ENCODE measurements at places on chromosomes 11 and 22.
A peak's percentile ranks its signal among the peaks of the same experiment; 100 is the strongest.

GRCh38 chr11:120215634-120216033 lies 4.8 kb downstream of the OAF start:
- DNase-seq = no peak

DNA sequence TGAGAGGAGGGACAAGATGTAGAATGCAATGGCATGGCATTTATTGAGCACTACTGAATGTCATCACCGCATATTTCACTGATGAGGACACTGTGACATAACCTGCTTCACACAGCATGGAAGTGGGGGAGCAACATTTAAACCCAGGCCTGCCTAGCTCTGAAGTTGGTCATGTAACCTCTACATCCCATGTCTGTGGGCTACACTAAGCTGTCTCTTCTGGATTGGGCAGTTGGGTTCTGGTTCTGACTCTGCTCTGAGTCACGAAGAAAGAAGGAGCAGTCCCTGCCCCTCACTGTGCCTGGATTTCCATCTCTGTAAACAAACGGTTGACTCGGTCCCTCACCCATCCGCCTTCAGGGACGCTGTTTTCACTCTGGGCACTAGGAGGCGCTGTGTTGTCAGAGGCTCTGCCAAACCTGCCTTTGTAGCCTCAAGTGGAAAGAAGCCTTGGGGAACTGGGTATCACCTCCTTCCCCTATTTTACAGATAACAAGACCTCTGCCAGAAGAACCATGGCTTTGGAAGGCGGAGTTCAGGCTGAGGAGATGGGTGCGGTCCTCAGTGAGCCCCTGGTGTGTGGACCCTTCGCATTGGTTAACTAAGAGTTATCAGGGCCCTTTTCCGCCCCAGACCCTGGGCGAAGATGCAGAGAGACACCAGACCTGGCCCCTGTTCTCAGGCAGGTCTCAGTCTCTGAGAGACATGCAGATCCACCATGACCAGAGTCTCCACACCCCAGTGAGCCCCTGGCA lies 12.7 kb upstream of the ARHGEF17 start:
- DNase-seq = peak; percentile 69

- no peak for DNase-seq
Measured at GRCh38 chr11:120548682-120549209, 37.2 kb downstream of the GRIK4 start.

GRCh38 chr11:74449369-74449931 lies 17.9 kb downstream of the KCNE3 start:
- peak; percentile 35 for DNase-seq

DNA sequence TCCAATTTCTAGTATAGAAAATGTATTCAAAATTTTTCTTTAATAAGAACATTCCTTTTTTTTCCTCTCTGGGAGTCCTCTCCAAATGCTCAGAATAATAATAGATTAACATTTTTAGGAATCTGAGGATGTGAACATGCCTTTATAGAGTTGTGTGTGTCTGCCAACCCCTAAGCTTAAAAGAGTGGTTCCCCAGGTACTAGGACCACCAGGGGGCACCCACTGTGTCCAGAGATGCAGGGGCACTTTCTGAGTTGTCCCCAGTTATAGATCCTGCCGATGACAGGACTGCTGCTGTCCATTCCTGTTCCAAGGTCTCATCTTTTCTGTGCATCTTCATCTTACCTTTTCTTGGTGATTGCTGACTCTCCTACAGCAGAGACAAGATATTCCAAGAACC lies 27.0 kb upstream of the MICAL2 start:
- DNase-seq = no peak

DNA sequence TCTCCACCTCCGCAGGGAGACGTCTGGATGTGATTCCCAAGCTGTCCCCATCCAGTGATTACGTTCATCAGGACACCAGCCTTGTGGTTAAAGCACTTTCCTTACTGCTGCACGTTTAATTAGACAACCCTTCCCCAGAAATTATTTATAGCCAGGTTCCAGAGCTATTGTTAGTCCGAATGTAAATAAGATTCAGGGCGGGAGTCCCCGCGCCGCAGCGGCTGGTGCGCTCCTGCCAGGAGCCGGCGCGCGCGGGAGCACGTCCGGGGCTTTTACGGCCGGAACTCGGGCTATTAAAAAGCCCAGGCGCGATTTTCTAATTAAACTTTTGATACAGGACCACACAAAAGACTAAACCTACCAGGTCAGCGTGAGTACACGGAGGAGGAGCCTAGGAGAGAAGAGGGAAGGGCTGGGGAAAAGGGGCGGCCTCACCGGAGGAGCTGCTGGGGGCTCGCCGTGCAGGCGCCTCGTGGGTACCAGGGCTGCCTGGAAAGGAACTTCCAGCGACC lies 538.3 kb downstream of the OPCML start:
- DNase-seq = no peak

DNA sequence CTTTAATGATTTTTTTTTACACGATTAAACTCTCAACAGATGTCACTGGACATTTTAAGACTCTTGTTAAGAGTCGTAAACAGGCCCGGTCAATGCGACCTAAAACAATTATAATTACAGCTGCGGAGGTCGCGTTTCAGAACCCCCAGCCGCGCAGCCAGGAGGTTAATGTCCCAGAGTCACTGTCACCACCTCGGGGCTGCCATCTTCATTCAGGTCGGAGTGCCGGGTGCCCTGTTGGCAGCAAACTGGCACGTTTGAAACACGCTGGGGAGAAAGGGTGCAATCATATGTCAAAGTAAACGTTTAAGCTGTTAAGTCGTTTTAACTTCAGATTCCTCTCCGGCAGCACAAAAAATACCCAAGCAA lies 711 bp upstream of the PHF21B start:
- no peak for DNase-seq

- no peak for DNase-seq
Measured at GRCh38 chr11:107840129-107840484, 18.5 kb downstream of the SLC35F2 start.

GRCh38 chr11:92740276-92740675 lies 229.2 kb upstream of the MTNR1B start:
- DNase-seq = no peak

- DNase-seq = no peak
Measured at GRCh38 chr22:49181942-49182341, 645.7 kb downstream of the BRD1 start.

GRCh38 chr11:65586676-65587075 lies 8.9 kb downstream of the KCNK7 start:
- no peak for DNase-seq

DNA sequence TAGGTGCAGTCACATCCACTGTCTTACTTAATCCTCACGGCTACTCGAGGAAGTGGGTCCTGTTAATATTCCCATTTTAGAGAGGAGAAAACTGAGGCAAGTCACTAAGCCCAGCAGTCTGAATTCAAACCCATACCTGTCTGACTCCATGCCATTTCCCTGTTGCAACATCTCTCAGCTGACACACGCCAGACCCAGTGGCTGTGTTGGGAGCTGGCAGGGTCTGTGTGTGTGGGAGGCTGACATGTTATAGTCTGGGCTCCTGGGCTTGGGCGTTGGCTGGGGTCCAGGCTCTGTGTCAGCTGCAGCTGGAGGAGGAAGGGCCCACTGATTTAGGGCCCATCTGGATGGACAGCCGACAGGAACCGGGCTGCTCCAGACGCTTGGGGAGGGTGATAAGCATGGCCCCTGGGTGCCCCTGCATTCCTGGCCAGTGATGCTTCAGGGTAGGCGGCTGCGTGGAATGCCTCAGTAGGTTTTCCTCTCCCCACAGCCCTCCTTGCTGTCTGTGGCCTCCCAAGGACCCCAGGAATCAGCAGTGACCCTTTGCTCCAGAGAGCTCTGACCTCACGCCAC lies 562.5 kb downstream of the MN1 start:
- no peak for DNase-seq

DNA sequence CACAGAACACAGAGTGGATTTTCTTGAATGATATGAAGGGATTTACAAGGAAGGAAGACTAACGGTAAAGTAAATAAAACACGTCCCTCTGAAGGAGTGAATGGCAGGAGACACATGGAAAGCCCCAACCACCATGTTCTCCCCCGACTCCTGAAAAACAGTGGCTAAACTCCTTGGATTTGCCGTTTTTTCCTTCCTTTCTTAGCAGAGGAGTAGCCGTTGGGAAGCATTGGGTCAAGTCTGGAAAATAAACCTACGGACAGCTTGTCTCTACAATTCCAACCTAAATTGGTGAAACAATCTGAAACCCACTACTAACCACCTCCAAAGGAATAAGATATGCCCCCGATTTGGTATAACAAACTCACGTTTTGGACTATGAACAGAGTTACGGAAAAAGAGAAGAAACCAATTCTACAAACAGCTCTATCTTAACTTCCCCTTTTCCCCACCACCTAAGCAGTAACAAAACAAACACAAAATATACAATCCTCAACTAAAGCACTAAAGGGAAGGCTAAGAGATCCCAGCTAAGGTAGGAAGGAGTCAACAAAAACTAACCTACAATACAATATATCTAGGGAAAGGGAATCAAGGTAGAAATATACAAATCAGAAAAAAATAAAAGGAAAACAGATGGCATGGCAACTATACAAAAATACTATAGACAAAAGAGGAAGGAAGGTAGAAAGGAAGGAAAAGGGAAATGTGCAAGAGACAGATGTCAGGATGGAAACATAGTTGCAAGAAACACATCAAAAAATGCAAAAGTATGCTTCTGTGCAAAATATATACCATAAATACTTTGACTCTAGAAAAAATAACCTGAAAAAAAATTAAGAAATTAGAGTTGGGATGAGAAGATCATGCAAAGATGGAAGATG lies 43.8 kb upstream of the LYVE1 start:
- no peak for DNase-seq

- DNase-seq = peak; percentile 71
Measured at GRCh38 chr22:45435544-45436139, 22.1 kb downstream of the RIBC2 start.

GRCh38 chr11:26105762-26106423 lies 226.0 kb upstream of the ANO3 start:
- DNase-seq = no peak

GRCh38 chr11:614623-615503 lies 887 bp downstream of the IRF7 start:
- no peak for DNase-seq

DNA sequence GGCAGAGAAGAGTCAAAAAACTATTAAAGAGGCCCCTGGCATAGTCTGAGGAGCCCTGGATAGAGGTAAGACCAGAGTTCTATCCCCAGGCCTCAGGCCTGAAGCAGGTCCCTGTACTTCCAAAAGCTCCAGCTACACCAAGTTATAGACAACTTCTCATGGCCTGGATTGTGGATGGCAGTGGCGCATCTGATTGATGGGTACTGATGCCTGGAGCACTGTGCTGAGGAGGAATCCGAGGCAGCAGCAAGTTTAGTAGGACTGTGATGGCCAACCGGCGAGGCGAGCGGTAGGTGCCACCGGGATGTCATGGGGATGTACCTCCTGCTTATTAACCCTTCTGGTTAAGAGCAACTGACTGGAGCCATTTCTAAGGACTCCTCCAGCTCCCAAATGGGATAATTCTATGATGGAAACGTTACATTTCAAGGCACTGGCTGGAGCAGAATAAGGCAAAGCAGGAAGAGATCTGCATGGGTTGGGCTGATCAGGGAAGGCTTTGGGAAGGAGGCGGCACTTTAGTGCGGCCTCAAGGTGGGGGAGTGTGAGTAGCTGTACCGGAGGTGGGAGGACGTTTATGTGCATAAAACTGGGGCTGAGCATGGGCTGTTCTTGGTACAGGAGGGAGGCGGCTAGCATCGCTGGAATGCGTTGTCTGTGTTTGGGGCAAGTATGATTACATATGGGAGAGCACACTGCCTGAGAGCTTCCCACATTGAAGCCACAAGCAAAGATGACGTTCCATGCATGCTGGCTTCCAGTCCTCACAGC lies 24.2 kb upstream of the JAM3 start:
- no peak for DNase-seq

DNA sequence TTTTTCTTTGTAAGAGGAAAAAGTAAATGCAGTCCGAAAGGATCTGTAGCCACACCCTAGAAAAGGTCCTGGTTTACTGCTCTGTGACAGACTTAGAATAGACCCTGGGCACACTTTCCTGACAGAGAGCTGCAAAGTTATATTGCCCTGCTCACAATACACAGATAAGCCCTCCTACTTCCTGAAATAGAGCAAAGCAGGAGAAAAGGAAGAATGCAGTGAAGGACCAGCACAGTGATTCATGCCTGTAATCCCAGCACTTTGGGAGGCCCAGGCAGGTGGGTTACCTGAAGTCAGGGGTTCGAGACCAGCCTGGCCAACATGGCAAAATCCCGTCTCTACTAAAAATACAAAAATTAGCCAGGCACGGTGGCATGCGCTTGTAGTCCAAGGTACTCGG lies 2.2 kb downstream of the CYB561A3 start:
- no peak for DNase-seq

DNA sequence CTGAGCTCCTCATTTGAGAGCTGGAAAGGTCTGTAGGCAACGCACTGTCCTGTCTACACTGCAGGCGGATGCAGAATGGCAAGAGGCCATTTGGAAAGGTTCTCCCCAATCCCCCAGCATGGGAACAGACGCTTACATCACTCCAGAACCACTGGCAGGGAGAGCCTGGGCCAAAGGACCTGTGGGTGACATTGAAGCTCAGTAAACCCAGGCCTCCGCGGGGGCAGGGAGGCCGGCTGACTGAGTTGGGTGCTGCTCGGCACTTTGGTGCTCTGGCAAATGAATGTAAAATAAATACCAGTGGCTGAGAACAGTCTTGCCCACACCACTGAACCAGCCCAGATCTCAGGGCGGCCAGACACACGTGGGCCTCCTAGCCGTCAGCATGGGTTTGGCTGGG lies 22.4 kb downstream of the TOM1 start:
- no peak for DNase-seq

- DNase-seq = no peak
Measured at GRCh38 chr11:111632516-111633220, 30.4 kb downstream of the SIK2 start.

DNA sequence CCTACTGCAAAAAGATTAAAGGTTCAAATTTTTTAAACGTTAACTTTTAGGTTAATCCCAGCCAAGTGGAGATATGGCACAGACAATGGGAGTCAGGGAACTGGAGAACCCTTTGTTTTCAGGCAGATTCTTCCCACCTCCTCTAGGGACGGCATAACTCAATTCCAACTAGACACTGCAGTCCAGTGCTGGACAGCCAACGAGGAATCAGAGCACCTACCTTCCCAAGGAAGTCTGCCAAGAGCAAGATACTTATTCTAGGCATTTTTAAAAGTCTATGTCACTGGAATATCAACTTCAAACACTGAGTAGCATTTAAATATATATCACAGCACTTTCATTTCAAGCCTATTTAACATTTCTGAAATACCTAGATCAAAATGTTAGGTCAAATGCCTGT lies 7.3 kb downstream of the CADM1 start:
- DNase-seq = no peak

GRCh38 chr11:65976216-65977176 lies 15.0 kb downstream of the SART1 start:
- DNase-seq = no peak

DNA sequence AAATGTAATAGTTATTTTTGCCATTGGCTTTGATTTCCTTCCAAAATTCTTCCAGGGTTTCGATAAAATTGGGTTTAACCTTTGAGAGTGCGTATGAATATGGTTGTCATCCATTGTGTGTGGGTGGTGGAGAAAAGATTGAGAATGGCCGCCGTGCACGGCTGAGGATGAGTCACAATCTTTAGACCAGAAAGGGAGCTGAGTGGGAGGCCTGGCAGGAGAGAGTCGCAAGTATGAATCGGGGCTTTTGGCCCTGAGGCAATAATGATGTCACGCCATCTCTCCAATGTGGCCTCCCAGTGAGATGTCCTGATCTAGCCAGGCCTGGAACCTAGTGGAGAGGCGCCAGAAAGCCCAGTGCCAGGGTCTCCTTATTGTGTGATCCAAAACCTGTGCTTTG lies 33.1 kb upstream of the SMPD1 start:
- peak; percentile 20 for DNase-seq

GRCh38 chr11:1304380-1304779 lies 5.1 kb downstream of the TOLLIP start:
- DNase-seq = no peak

GRCh38 chr11:1225386-1226225 lies 2.7 kb downstream of the MUC5B start:
- DNase-seq = no peak

Data from activated T-cell treated with anti-CD3 and anti-CD28 coated beads for 24 hours (primary cell).